ENCODE measurements at places on chromosomes 7 and 10. TPM values are rescaled to one million over a fixed set of nuclear protein-coding genes. Genes with fewer than 3 reads are reported as not detected.

The SHLD2 gene
- polyA plus RNA-seq, result 13.4 TPM

The INSYN2A gene
- polyA plus RNA-seq, result 0.18 TPM

The ADIRF gene
- 101 TPM for polyA plus RNA-seq

The METTL27 gene
- polyA plus RNA-seq, result not detected

The PRXL2A gene
- polyA plus RNA-seq, result 36.3 TPM

The STEAP2 gene
- 9.2 TPM for polyA plus RNA-seq

The FGFBP3 gene
- polyA plus RNA-seq, result 0.80 TPM

The PURB gene
- 4.7 TPM for polyA plus RNA-seq

The SLC18A3 gene
- 0.20 TPM for polyA plus RNA-seq

The NEBL gene
- polyA plus RNA-seq, result 4.9 TPM

The PAPOLB gene
- polyA plus RNA-seq, result not detected

The CCSER2 gene
- polyA plus RNA-seq, result 20.9 TPM

The FMC1 gene
- 42.6 TPM for polyA plus RNA-seq

The MRC1 gene
- polyA plus RNA-seq, result 7.9 TPM

The NKX1-2 gene
- 0.10 TPM for polyA plus RNA-seq

The GLI3 gene
- polyA plus RNA-seq, result 2.8 TPM

The TAS2R3 gene
- not detected for polyA plus RNA-seq

The ZNF248 gene
- 5.8 TPM for polyA plus RNA-seq

The GPR141 gene
- 0.50 TPM for polyA plus RNA-seq

The SPDYE18 gene
- 0.23 TPM for polyA plus RNA-seq

The VAX1 gene
- polyA plus RNA-seq, result not detected

The CD36 gene
- polyA plus RNA-seq, result 5.5 TPM

The POLD2 gene
- 79.6 TPM for polyA plus RNA-seq

The PIK3AP1 gene
- 6.2 TPM for polyA plus RNA-seq

The TAS2R5 gene
- not detected for polyA plus RNA-seq

The FAM170B gene
- polyA plus RNA-seq, result not detected

The NODAL gene
- polyA plus RNA-seq, result not detected

The HKDC1 gene
- 0.10 TPM for polyA plus RNA-seq

The TMEM254 gene
- polyA plus RNA-seq, result 7.9 TPM

The AMPH gene
- polyA plus RNA-seq, result 3.1 TPM

The RP9 gene
- 80.0 TPM for polyA plus RNA-seq

The CALML3 gene
- polyA plus RNA-seq, result 0.46 TPM

The FAM13C gene
- 2.5 TPM for polyA plus RNA-seq

The GDF2 gene
- not detected for polyA plus RNA-seq

The AKR1C1 gene
- polyA plus RNA-seq, result 378 TPM

The HHEX gene
- 4.7 TPM for polyA plus RNA-seq

The BTBD16 gene
- 0.40 TPM for polyA plus RNA-seq

The CDNF gene
- polyA plus RNA-seq, result 0.75 TPM

The SFXN3 gene
- 20.7 TPM for polyA plus RNA-seq

The RADIL gene
- 1.6 TPM for polyA plus RNA-seq

Measured in stomach (tissue), 19 donors.